ENCODE measurements at places on chromosomes 4 and X. TPM values are rescaled to one million over a fixed set of nuclear protein-coding genes. Genes with fewer than 3 reads are reported as not detected.
A peak's percentile ranks its signal among the peaks of the same experiment; 100 is the strongest.

- no peak for DNase-seq
Measured at GRCh38 chr4:37678624-37679023, 7.6 kb downstream of the RELL1 start.

- no peak for DNase-seq
Measured at GRCh38 chr4:139666735-139667281, 1.2 kb downstream of the MGST2 start.

DNA sequence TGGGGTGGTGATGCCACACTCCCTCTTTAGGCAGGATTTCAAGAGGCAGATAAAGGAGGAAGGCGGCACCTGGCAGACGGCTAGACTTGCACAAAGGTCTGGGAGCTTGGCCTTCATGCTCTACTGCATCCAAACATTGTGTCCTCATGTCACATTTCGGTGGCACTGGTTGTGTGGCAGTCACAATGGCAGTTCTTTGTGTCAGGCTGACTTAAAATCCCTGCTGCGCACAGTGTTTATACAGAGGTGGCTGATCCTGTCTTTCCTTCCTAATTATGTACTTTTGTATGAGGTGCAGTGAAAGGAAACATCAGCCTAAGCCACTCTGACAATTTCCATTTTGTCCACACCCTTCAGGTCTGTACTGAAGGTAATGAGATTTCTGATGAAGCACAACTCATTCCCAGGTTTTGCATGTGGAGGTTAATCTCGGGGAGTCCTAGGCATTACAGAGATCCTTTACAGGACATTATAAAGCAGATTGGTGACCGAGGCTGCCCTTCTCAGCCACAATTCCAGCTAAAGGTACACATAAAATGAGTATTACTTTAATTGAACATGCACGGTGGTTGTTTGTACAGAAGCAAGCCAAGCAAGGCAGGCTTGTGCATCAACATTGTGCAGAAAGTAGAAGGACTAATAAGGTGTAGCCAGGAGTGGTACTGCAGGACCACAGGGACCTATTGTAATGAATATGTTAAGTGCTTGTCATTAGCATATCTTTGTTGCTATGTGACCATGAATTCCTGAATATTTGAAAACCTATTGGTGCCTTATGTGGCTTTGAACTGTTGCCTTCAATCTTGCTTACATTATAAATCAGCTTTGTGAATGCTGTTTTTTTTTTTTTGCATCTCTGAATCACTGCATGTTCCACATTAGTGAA lies 147.6 kb downstream of the STK32B start:
- DNase-seq, result no peak

GRCh38 chr4:37719021-37719420 lies 32.8 kb upstream of the RELL1 start:
- DNase-seq, result no peak

DNA sequence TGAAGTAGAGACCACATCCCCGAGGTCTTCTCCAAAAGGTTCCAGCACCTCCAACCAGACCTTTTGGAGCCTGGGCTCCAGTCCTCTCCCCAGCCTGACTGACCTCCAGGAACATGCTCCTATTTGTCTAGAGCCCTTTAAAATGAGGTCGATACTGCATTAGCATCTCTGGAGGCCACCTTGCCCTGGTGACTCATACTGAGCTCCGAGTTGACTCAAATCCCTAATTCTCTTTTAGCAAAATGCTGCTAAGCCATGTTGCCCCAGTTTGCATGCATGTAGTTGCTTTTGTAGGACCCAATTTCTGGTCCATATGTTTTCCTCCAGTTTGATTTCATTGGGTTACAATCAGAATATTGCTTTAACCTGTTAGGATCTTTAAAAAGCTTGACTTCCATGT lies 43.5 kb upstream of the CITED1 start:
- no peak for DNase-seq

- DNase-seq, result no peak
Measured at GRCh38 chrX:37796805-37797204, 16.9 kb downstream of the CYBB start.

DNA sequence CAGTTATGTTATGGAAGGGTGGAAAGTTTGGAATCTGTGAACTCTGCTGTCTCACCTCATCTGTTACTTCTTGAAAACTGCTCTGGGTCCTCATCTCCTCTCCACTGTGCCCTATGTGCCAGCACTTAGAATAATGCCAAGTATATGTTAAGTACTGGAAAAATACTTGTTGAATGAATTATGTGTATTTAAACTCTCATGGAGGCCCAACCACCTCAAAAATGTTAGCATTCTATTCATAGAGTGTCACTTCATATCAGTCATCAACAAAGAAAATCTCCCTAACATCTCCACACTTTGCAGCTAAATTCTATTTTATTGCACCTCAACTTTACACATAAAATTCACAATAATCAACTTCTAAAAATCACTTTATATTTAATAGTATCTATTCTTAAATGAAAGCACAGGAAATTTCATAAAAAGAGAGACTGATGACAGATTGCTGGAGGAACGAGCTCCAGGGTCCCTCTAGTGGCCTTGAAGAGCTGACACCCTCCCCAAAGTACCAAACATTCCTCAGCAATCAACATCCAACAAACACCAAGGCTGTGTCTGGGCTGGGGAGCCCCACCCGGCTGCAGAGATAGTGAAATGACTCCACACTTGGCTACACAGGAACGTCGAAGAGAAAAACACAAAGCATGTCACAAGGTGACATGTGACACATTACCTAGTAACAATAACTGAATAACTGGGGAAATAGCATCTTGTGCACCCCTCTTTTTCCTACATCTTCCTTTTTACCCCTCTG lies 45.8 kb downstream of the SLC39A8 start:
- DNase-seq, result peak; percentile 13

GRCh38 chr4:73759357-73759756 lies 19.0 kb downstream of the CXCL8 start:
- no peak for DNase-seq

DNA sequence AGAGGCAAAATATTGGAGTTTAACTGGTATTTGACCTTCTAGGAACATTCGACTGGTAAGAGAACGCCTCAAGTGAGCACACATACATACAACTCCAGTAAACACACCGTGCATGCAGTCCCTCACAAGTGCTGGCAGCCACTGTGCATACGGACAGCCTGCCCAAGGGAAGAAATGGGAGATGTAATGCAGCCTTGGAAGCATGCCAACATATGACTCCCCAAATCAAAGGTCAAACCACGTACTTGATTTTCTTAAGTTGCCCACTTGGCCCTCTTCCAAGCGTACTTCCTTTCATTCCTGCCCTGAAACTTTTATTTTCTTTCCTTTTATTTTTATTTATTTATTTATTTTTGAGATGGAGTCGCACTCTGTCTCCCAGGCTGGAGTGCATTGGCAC lies 206.6 kb downstream of the SPRY1 start:
- no peak for DNase-seq

GRCh38 chr4:2647403-2648158 lies 108.6 kb downstream of the TNIP2 start:
- no peak for DNase-seq

- no peak for DNase-seq
Measured at GRCh38 chrX:66633541-66633940, 5.3 kb downstream of the EDA2R start.

DNA sequence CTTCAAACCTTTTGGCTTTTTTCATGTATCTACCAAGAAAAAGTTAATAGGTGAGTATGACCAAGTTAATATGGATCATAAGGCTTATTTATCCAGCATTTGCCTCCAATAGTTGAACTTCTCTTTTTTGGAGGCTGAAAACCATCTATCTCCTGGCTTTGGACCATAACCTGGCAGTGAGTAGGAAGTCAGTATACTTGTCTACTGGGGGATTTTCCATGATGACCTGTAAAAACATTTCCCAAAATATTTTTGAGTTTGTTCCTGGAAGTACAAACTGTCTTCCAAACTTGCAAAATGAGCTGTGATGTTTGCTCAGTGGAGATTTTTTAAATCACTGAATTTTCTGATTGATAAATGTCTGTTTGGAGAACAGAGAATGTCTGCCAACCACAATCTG lies 349.9 kb downstream of the FAM47B start:
- no peak for DNase-seq

DNA sequence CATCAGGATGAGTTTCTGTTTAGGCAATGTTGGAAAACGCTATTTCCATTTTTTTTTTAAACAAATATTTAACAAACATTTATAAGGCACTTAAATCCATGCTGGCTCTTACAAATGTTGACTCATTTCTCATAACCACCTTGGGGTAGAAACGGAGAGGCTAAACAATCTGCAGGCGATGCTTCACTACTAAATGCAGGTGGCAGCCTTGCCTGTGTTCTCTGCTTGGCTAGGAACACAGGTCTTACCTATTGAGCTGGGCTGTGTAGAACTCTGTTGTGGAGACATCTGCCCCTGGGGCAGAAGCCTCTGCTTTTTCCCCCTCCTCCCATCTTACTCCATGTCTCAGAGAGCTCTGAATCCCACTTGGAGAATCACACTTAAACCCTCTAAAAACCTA lies 1.4 kb upstream of the CXCL1 start:
- no peak for DNase-seq

- DNase-seq, result no peak
Measured at GRCh38 chr4:38146383-38146782, 186.2 kb downstream of the PTTG2 start.

GRCh38 chrX:48848847-48849246 lies 13.4 kb upstream of the PCSK1N start:
- no peak for DNase-seq

DNA sequence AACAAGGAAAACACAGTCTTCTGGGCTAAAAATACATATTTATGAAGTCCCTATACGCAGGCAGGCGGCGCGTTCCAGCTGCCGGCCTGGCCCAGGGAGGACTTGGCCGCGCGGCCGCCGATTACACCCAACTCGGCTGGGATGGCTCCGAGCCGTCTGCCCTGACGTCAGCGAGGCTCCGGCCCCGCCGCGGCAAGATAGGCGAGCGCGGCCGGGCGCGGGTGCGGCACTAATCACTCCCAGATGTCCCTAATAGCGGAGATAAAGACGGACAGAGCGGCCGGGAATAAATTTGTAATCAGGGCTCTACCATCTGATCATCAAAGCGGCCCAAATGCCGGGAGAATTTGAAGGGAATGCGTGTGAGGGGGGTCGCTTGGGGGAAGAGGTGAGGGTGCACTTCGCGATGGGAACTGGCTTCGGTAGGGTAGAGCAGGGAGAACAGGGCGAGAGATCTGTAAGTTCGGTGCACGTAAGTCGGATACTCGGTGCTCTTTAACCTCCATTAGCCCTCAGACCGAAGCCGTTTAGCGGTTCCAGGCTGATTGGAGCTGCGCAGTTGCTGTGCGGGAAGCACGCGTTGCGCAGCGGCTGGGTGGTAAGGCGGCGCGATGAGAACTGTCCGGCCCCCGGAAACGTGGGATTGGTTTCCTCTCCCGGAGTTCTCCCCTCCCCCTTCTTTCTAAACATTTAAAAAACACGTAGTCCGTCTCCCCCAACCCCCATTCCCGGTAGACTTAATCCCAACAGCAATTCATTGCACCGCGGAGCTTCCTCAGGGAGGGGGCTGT lies 7.7 kb downstream of the HAND2 start:
- DNase-seq, result no peak

- no peak for DNase-seq
Measured at GRCh38 chr4:17013382-17014006, 115.0 kb upstream of the LDB2 start.

DNA sequence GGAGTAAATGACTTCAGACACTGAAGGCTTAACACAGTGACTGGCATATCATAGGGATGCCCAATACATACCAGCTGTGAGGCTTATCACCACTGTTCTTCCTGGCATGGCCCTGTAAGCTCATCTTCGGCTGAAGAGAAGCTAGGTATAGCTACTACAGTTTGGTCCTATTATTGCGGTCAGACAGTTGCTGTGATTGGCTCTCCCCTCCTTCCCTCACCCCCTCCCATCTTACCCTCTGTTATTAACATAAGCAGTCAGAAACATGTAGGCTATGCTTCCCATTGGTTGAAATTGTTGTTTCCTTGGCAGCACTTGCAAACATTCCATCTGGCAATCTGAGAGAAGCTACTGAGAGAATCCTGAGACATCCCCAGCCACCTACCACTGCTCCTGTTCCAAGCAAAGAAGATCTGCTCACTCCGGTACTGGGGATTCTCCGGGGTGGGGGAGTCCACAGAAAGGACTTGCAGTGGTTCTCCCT lies at the start of gene AKAP14:
Gene AKAP14 (plus strand): TSS at position 51 of the 484 bp plus-strand sequence. CDS start 7,331 bp downstream, outside the sequence.
- no peak for DNase-seq

Gene OTC
- total RNA-seq, result 0.31 TPM

Gene MAGEA12
- not detected for total RNA-seq

Gene PDGFRA
- 13.8 TPM for total RNA-seq

Gene SHOX
- total RNA-seq, result not detected
